Stimulated activated naive CD4-positive, alpha-beta T cell (primary cell): ENCODE measurements at places on chromosomes 6 and 20.
A peak's percentile ranks its signal among the peaks of the same experiment; 100 is the strongest.

DNA sequence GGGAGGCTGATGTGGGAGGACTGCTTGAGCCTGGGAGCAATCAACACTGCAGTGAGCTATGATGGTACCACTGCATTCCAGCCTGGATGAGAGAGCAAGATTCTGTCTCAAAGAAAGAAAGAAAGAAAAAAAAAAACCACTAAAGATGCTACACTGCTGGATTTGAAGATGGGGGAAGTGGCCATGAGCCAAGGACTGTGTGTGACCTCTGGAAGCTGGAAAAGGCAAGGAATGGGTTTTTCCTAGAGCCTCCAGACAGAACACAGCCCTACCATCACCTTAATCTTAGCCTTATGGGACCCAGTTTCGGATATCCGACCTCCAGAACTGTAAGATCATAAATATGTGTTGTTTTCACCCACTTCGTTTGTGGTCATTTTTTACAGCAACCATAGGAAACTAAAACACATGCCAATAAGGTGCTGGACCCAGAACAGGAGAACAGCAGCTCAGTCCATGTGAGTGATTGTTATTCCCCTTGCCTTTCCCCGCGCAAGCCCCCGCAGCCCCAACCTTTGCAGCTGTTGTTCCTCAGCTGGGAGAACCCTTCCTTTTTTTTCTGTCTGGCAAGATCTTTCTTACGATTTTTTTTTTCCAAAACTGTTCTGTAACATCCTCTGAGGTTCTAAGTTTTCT lies 11.1 kb upstream of the VAPB start:
- DNase-seq, result no peak

DNA sequence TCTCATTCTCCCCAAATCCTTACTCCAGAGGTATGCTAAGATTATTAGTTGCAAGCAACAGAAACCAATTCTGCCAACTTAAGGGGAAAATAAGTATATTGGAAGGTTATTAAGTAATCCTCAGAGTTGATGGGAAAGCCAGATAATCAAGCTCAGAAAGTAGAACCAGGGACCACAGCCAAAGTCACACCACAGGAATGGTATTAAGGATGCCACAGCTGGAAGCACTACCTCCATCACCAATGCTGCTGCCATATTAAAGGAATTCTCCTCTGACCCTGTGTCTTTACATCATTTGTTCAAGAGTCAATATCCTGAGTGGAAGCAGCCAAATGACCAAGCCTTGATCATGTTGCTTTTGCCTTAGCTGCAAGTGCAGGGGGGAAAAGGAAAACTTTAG lies 9.9 kb downstream of the PROCR start:
- no peak for DNase-seq

- DNase-seq, result no peak
These were observed 8.4 kb upstream of the RIN2 start for GRCh38 chr20:19749618-19750071.

DNA sequence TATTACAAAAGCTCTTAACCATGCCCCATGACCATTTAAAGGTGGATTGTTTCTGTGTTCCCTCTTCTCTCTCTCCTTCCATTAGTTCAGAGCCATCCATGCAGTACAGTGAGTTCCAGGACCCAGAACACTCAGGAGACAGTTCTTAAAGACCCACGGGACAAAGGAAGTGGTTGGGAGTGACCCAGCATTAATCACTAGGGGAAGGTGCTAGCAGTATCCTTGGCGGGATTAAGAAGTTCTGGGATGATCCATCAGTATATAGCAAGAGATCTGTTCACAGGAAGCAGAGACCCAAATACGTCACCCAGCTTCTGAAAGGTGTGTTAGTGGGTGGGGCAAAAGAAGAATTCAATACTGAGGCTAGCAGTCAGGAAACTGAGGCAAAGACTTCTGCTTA lies 154.1 kb downstream of the PHF3 start:
- DNase-seq, result no peak

- no peak for DNase-seq
These were observed 137.8 kb downstream of the MTFR2 start for GRCh38 chr6:136112262-136112661.

DNA sequence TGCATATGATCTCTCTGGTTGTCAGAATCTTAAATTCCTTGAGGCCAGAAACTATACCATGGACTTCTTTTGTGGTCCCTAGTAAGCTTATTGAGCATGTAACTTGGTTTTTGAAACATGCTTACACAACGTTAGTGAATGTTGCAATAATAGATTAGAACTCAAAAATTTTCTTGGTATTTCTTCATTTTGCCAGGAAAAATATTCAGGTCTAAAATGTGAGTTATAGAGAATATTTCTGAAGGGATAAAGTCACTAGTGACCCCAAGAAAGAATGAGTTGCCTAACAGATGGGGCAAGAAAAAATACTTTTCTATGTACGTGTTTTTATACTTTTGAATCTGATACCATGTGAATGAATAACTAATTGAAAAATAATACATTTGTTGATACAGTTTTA lies 195.4 kb downstream of the TFAP2A start:
- no peak for DNase-seq

- no peak for DNase-seq
These were observed 10.2 kb downstream of the SMPDL3A start for GRCh38 chr6:122799140-122799745.

DNA sequence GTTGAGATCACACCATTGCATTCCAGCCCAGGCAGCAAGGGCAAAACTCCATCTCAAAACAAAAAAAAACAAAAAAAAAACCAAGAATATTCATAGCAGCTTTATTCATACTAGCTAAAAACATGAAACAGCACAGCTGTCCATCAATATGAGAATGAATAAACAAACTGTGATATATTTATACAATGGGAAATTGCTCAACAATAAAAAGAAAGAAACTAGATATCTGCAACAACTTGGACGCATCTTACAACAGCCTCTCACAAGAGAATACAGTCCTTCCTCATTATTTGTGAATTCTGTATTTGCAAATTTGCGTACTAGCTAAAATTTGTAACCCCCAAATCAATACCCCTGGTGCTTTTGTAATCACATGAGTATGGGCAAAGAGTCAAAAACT lies 28.2 kb upstream of the SPAG4 start:
- no peak for DNase-seq

DNA sequence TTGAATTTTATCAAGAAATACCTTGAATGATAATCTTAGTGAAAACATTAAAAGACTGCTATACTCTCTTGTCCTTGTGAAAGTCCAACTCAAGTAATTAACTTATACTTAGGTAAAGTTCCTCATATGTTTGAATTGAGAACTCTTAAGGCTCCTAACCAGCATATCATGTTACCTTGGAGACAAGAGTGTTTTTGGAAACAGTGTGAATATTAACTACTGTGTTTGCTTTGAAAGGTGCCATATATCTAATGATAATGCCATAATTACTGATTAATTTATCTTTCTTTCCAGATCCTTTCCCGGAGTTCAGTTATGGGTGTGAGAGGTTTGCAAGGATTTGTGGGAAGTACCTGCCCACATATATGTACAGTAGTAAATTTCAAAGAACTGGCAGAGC lies 10.5 kb downstream of the FAM120B start:
- DNase-seq, result no peak

DNA sequence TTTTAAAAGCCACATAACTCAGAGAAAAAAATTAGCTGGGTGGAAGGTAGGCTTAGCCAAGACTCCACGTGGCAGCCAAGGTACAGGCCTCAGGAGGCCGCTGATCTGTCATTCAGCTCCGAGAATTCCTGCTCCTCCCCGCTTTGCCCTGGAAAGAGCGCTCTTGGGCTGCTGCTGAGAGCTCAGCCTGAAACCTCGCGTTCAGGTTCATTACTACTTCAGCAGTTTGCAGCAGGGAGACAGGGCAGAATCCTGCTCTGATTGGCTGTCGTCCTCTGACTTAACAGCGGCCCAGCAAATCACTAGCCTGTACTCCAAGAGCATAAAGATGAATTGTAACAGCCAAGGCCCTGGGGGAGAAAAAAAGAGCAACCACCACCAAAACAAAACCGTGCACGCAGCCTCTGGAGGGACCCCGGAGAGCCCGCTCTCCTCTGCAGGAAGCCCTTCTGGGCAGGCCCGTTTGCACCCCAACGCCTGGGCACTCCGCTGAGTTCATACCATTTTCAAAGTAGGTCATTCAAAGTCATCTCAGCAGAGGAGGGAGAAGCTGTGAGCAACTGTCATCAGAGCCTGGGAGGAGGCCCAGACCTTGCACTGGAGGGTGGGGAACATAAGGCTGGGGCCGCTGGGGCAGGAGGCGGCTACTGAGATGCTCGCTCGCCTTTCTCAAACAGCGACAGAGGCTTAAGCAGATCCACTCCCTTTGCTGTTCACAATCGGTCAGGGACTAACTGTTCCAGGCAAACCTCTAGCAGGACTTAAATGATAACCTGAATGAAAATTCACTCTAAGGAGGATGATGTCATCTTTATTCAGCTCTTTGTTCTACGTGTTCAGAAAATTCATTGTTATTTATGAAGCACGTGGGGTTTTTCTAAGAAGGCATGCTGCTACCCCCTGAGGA lies 42.3 kb upstream of the ATXN1 start:
- DNase-seq, result no peak

DNA sequence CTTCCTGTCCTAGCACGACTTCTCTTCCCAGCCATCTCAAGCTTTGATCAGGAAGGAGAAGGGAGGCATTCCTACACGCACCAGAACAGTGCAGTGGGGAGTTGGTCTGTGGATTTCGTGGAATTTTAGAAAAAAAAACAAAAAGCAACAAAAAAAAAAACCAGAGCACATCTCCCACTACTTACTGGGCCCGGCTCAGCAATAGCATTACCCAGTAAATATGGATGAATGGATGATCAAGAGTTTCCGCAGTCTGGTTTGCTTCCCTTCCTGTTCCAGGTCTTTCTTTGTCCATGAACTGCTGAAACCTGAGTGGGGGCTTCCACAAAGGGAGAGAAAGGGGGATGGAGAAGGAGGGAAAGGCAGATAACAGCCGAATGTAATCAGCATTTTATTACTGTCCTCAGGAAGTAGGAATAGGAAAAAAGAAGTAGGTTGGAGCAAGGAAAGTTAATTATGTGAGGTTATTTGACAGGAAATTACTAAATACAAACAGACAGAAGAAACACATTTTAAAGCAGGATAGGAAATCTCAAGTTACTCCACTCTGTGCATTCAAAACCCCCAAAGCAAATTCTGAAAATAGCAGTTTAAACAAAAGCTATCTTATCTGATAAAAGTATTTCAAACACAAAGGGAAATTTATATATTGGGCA lies 349.0 kb downstream of the PRL start:
- DNase-seq, result no peak

- no peak for DNase-seq
These were observed 107.3 kb downstream of the GMPR start for GRCh38 chr6:16345449-16346330.

- no peak for DNase-seq
These were observed 347.0 kb downstream of the RNGTT start for GRCh38 chr6:88616380-88616779.

- DNase-seq, result no peak
These were observed 156.6 kb downstream of the NFATC2 start for GRCh38 chr20:51385646-51386530.

- DNase-seq, result no peak
These were observed 2.7 kb upstream of the MEI4 start for GRCh38 chr6:77650098-77650663.

GRCh38 chr20:63519668-63520503 lies 679 bp upstream of the PPDPF start:
- peak; percentile 85 for DNase-seq

DNA sequence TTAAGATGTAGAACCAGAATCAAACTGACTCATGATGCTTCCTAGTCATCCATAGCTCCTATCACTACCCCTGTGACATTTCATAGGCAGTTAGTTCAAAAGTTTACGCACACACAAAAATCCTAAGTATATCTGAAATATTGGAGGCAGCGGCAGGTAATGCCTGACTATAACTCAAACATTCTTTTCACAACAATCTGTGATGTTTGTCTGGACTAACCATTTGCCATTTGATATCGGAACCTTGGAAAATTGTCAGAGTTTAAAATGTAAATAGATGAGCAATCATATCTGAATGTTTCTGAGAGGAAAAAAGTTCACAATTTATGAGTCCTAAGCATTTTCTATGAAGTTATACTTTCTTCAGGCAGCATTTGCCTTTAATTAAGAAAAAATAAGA lies 1078.2 kb downstream of the EPHA7 start:
- no peak for DNase-seq

- no peak for DNase-seq
These were observed 49.3 kb downstream of the SPATA2 start for GRCh38 chr20:49866051-49866450.

DNA sequence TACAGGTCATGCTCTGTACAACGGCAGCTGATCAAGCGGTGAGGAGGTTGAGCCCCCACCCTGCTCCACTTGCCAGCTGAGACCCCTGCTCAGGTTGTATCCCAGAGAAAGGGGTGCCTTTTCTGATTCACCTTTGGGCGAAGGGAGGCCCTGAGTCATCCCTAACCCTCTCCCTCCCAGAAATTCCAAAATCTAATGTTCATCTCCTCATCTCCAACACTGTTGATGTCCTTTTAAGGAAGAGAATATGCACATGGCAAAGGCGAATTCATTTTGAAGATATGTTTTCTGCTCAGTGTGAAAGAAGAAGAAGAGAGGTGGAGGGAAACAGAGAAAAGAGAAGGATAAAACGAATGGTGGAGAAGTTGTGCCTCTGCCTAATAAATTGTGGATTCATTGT lies 120.5 kb downstream of the SCML4 start:
- DNase-seq, result no peak

DNA sequence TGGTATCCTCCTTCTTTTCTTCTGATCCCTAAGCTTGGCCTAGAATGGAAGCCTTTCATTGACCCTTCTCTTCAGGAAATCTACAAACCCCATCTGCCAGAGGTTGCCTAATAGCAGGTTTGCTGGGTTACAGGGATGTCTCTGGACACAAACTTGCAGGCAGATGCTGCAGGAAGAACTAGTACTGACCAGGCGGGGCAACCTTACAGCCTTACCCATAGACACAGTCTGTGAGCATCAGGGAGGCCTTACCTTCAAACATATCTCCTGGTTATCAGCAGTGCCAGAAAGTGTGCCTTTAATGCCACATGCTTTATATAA lies 2.6 kb downstream of the SCUBE3 start:
- no peak for DNase-seq

DNA sequence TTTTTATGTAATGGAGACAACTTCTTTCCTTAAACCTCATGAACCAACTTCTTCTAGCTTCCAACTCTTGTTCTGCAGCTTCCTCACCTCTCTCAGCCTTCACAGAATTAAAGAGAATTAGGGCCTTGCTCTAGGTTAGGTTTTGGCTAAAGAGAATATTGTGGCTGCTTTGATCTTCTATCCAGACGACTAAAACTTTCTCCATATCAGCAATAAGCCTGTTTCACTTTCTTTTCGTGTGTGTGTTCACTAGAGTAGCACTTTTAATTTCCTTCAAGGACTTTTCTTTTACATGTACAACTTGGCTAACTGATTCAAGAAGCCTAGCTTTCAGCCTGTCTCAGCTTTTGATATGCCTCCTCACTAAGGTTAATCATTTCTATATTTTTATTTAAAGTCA lies 596.1 kb upstream of the NRSN1 start:
- no peak for DNase-seq

DNA sequence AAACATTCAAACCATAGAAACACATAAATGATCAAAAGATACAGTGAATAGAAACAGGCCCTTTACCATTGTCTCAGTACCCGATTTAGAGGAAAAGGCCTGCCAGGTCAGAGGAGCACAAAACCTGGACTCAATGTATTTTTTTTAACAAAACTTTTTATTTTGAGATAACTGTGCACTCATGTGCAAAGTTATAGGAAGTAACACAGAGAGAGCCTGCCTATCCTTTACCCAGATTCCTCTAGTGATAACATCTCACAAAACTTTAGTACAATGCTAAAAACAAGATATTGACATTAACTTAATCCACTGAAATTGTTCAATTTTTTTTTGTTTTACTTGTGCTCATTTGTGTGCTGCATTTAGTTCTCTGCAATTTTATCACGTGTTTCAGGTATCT lies 36.8 kb upstream of the SAMD3 start:
- DNase-seq, result no peak
